ENCODE measurements at places on chromosomes 3 and 15. TPM values are rescaled to one million over a fixed set of nuclear protein-coding genes. Genes with fewer than 3 reads are reported as not detected.

GRCh38 chr3:186582541-186582940 lies 12.0 kb downstream of the DNAJB11 start:
- peaks cover 86% of the 10 kb centered on the region for H3K36me3 ChIP-seq
- H3K27ac ChIP-seq: no peak overlapping the region
- H3K4me3 ChIP-seq: no peak overlapping the region
- H3K27me3 ChIP-seq: no peaks in the 10 kb centered on the region

DNA sequence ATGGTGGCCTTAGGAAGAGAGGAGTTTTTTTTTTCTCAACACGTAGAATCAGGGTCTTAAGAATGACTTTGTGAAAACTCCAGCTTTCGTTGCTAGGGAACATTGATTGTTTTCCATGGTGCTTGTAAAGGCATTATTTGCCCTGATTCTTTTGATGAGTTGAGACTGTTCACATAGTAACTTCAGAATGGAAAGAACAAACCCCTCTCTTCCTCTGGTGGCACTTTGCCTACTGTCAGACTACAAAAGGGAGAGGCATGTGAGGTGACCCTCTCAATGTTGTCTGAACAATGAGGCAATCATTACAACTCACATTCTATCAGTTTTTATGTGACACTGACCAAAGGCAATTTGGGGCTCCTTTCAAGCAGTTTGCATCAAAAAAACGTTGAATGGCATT lies 477.8 kb downstream of the FGF12 start:
- H3K27ac ChIP-seq: no peak overlapping the region
- no peak overlapping the region for H3K4me3 ChIP-seq
- H3K27me3 ChIP-seq: no peaks in the 10 kb centered on the region
- no peaks in the 10 kb centered on the region for H3K36me3 ChIP-seq
- DNase-seq: no peak

DNA sequence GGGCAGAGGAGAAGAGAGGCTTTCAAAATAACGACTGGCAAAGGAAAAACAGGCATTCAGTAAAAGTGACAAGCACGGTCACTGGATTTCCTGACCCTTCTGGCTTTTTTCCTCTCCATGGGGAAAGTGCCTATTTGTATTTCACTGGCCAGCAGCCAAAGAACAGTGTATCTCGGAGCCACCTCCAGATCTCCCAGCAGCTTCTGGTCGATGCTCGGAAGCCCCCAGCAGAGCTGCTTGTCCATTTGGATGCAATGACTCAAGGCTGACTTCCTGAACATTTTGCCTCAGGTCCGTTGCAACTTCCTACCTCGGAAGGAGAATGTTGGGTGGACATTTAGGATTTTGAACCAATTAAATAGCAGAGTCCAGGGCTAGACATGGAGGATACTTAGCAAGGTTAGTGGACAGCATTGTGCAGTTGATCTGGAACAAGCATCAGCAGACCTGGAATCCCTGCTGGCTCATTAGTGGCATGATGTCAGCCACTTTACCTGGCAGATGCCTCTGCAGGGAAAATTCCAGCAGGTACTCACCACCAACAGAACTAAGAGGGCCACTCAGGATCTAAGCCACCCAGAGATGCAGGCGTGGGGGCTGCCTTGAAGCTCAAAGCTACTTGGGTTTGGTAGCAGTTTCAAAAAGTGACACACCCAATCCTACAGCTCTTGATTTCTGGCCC lies 1.1 kb downstream of the FAM107A start:
- H3K27ac ChIP-seq: no peak overlapping the region
- no peaks in the 10 kb centered on the region for H3K27me3 ChIP-seq

Gene KBTBD12
- total RNA-seq: not detected

Gene FILIP1L
- 27.0 TPM for total RNA-seq
